ENCODE measurements at places on chromosomes 6 and 20. TPM values are rescaled to one million over a fixed set of nuclear protein-coding genes. Genes with fewer than 3 reads are reported as not detected.

DNA sequence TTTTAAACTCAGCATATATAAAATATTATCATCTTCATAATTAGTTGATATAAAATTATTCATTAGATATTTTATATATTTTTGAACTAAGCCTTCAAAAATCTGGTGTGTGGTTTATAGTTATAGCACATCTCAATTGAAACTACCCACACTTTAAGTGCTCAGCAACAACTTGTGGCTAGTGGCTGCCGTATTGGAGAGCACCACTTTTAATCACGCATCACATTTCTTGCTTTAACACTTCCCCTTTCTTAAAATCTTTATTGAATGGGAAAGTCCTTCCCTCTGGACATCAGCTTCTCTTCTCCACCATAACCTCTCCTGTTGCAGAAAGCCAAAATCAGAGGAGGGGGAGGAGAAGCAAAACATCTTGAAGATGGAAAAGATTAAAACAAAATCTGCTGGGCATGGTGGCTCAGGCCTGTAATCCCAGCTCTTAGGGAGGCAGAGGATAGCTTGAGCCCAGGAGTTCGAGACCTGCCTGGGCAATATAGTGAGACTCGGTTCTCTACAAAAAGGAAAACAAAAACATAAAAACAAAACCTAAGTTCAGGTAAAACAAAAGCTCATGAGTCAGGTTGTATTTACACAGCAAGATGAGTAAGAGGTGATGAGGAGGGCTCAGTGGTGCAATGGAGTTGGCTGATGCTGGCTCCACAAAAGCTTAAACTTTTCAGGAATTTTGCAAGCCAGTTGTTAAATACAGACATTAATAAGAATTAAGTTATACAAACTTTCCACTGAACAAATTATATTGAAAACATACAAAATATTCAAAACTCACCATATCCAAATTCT, 237.0 kb upstream of the SUPT3H start:
- no peak for DNase-seq

- no peak for DNase-seq
These were observed 22.1 kb upstream of the TENT5A start for GRCh38 chr6:81774542-81774941.

- DNase-seq, result no peak
These were observed 76.5 kb downstream of the PTPN1 start for GRCh38 chr20:50586531-50587232.

GRCh38 chr6:48757661-48758060, 646.7 kb upstream of the PTCHD4 start:
- DNase-seq, result no peak

- no peak for DNase-seq
These were observed 473.1 kb downstream of the CDH26 start for GRCh38 chr20:60431349-60431748.

HELZ2 gene
- 25.4 TPM for total RNA-seq

GRCh38 chr20:3312940-3313682, 74.1 kb upstream of the SLC4A11 start:
- no peak for DNase-seq

- no peak for DNase-seq
These were observed 15.2 kb upstream of the FOXP4 start for GRCh38 chr6:41531016-41531415.

DNA sequence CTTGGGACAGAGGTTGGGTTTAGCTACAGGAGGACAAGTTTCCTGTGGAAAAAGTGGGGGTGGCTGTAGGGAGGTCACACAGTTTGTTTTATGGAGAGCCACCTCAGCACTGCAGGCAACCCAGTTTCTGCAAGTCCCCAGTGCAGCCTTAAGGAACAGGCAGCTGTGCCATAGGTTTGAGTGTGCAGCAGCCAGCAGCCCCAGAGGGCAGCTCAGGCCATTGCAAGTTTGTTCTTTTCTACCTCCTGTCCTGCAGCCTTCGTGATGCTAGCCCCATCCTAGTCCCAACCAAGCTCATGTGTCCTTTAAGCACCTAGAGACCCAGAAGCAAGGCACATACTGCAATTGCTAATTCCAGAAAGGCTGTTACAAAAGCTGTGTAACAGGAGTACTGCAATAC, 58.8 kb downstream of the ZBTB9 start:
- DNase-seq, result no peak

DNA sequence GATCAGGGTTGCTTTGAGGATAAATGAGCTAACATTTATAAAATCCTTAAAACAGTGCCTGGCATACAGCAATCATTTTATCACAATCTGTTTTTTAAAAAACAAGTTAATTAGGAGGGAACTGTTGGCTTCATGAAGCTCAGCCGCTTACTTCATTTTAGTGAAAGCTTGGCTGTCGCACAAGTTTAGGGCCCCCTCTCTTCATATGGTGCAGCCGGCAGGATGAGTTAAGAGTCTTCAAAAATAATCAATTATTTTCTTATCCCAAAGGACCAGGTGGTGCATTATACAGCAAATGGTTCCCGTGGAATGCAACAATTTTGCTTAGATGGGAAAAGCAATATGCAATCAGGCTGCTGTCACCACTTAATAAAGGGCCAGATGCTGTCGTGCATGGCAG, 57.4 kb upstream of the PROKR2 start:
- no peak for DNase-seq

GRCh38 chr6:53813801-53814200, 19.0 kb downstream of the LRRC1 start:
- no peak for DNase-seq

DNA sequence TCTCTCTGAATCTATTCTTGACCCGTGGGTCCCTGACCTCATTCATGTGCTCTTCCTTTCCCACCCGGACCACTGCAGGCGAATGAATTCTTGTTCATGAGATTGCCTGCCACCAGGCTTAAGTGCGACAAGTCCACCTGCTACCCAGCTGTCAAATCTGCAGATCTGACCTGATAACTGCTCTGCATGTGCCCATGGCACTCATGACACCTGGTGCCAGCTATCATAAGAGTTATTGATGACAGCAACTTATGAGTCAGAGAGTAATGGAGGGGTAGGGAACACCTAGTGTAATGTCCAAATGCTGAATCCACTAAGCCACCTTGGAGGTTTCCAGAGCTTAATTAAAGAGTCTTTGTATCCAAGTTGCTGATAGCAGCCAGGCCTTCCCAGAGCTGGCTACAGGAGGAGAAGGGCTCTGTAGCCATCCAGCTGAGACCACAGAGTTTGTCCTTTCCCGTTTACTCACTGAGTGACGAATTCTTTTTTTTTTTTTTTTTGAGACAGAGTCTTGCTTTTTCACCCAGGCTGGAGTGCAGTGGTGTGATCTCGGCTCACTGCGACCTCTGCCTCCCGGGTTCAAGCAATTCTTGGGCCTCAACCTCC, 17.4 kb downstream of the SHLD1 start:
- DNase-seq, result no peak

ZNF512B gene
- 10.2 TPM for total RNA-seq

DNA sequence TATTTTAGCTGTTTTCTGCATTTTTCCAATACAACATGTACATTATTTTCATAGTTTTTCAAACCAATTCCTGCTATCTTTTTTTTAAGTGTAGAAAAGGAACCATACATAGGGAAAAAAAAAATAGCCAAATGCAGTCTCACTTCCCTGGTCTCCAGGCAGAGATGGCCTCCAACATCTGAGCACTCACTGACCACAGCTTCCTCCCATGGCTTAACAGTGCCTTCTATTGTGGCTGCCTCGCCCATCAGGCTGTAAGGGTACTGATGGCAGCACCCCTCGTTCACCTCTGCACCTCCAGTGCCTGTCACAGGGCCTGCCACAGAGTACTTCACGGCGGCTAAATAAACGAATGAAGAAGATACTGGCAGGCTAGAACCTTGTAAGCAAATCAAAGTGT, 591.1 kb downstream of the PTPRT start:
- DNase-seq, result no peak

- no peak for DNase-seq
These were observed 3.1 kb downstream of the YTHDF1 start for GRCh38 chr20:63212792-63213191.

- no peak for DNase-seq
These were observed 107.3 kb downstream of the GMPR start for GRCh38 chr6:16345449-16346330.

GRCh38 chr6:34709386-34709785, 12.8 kb upstream of the ILRUN start:
- DNase-seq, result no peak

DNA sequence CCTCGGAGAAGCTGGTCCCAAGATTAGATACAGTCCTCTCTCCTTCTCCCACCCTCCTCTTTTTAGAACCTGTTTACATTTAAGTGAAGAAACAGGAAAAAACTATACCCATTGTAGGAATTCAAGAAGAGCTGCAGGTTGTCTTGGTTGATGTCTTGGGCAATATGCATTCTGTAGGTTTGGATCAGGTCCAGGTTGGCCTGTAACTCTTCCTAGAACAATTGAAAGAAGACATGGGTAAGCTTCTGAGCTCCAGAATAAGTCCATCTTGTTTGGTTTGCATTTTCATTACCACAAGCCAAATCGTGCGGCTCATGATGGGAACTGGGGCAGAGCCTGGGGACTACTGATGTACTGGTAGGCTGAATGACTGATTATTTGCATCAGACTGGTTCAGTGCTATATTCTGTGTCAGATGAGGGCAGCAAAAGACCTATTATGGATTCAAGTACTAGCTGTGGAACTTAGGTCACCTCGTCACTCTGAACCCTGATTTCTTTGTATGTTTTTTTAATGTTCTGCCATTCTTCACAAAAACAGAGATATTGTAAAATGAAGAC, 20.3 kb upstream of the SLA2 start:
- DNase-seq, result no peak

DNA sequence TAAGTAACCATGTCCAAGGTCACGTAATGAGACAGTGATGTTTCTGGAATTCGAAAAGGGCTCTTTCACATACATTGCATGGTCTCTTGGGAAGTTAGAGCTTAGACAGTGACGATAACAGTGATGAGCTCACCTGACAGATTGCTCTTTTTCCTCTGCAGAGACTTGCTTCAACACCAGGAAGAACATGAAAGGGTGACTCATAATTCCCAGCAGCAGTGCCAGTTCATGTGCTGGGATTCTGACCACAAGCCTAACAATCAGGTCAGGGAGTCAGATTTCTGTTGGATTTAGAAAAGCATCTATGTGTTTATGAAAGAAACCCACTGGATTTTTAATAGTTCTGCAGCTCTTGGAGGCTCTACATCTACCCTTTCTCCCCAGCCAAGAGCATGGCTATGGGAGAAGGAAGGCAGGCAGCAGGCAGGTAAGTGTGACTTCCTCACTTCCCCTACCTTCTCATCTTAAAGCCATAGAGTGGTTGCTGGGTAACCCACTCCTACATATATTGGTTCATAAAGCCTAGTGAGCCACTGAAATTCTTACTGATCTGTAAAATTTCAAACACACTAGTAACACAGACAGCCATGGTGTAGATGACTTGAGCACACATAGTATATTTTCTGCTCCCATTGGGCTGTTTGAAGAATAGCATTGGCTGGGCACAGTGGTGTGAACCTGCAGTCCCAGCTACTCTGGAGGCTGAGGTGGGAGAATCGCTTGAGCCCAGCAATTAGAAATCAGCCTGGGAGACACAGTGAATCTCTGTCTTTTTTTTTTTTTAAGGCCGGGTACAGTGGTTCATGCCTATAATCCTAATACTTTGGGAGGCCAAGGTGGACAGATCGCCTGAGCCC, 44.4 kb upstream of the LOC128125822 start:
- no peak for DNase-seq

- DNase-seq, result no peak
These were observed 903 bp downstream of the SLC4A11 start for GRCh38 chr20:3237958-3238615.

GSTA3 gene
- not detected for total RNA-seq

GRCh38 chr6:13304580-13305260, 23.6 kb downstream of the TBC1D7 start:
- DNase-seq, result no peak

CCN6 gene
- total RNA-seq, result not detected

DNA sequence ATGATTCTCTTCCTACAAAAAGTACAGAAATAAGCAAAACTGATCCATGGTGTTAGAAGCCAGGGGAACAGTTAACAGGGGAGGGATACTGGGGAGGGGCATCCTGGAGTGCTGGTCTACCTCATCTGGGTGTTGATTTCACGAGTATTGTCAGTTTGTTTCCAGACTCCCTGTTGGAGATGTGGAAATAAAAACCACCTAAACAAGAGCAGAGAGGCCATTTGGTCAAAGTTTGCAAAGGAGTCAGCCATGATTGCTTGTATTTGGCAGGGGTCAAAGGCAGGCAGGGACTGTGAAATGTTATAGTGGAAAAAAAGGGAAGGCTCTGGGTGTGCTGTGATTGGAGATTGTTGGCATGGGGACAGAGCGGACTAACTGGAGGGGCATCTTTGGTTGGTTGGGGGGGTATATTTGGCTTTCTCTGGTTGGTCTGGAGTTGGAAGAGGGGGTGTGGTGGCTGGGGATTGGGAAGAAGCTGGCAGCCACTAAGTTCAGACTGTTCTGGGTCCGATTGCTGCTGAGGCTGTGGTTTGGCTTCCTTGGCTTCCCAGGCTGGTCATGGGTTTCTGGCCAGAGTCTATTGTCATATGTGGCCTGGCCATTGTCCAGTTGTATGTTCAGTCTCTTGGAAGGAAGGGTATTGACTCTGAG, 14.9 kb upstream of the PANK2 start:
- no peak for DNase-seq

EDN3 gene
- not detected for total RNA-seq

GRCh38 chr6:169082093-169082492, 171.6 kb downstream of the THBS2 start:
- DNase-seq, result no peak

- no peak for DNase-seq
These were observed 1.5 kb downstream of the PABPC1L start for GRCh38 chr20:44911264-44911921.

DNA sequence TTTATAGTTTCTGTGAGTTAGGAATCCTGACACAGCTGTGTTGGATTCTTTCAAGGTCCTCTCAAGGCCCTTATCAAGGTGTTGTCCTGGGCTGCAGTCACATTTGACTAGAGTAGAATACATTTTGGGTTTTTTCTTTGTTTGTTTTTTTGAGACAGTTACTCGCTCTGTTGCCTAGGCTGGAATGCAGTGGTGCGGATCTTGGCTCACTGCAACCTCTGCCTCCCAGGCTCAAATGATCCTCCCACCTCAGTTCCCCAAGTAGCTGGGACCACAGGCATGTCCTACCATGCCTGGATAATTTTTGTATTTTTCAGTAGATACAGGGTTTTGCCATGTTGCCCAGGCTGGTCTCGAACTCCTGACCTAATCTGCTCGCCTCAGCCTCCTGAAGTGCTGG, 15.7 kb downstream of the NFYA start:
- no peak for DNase-seq

SCRT2 gene
- total RNA-seq, result not detected

TBX18 gene
- not detected for total RNA-seq

- no peak for DNase-seq
These were observed 417.1 kb downstream of the CDC5L start for GRCh38 chr6:44804546-44805159.

All from activated B cell treated with CpG ODN at 0.5 μM for 24 hours (primary cell).